ENCODE measurements at places on chromosomes 12 and 14.
A peak's percentile ranks its signal among the peaks of the same experiment; 100 is the strongest.

- DNase-seq: no peak
Observed at GRCh38 chr12:103680591-103681141, 93.6 kb downstream of the STAB2 start.

GRCh38 chr12:32305163-32305562 lies 94.2 kb upstream of the FGD4 start:
- no peak for DNase-seq

- DNase-seq: no peak
Observed at GRCh38 chr12:108906971-108907370, 27.1 kb downstream of the DAO start.

- DNase-seq: no peak
Observed at GRCh38 chr12:55673638-55674037, 34.1 kb downstream of the ITGA7 start.

GRCh38 chr14:25400607-25401206 lies 350.8 kb upstream of the STXBP6 start:
- peak; percentile 9 for DNase-seq

DNA sequence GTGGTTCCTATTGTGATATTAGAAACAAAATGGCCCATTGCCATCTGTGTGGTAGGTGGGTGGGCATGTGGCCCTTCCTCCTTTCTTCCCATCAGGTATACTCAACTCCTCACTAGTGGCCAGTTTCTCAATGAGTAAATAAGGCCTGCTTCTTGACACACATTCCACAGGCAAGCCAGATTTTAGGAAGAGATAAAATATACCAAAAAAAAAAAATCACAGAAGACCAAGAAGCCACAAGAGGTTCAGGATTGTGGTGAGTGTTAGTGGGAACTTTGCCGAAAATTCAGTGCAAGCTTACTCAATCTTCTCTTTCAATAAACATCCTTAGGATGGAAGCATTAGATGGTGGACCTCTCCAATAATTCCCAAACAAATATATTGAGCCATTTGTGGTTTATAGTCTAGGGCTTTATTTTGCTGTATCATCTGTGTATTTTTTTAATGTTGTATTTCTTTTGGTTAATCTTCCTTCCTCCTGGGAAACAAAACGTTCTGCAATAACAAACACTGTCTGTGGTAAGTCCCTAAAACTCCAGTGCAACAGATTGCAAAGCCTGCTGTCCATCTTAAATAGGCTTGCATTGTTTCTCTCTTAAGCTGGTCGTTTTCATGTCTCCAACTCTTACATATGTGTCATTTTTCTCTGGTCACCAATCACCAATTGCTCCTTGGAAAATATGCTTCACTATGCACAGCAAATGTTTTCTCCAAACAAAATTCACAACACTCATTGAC lies 289.9 kb upstream of the KITLG start:
- no peak for DNase-seq

DNA sequence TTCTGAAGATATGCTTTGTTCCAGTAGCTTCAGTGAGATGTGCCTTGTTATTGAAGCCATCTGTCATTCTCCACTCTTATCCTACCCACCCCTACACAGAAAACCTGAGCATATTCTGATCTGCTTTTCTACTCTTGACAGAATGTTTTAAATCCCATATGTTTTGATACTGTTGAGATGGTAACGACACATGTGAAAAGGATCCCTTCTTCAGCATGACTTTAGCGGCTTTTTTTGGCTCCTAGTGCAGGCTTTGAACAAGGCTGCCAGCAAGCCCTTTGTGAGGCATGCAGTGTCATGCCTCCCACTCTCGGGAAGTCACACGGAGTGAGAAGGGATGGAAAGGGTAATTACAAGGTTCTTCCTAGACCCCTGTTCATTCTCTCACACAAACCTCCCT lies 228.8 kb upstream of the RGS6 start:
- DNase-seq: no peak

DNA sequence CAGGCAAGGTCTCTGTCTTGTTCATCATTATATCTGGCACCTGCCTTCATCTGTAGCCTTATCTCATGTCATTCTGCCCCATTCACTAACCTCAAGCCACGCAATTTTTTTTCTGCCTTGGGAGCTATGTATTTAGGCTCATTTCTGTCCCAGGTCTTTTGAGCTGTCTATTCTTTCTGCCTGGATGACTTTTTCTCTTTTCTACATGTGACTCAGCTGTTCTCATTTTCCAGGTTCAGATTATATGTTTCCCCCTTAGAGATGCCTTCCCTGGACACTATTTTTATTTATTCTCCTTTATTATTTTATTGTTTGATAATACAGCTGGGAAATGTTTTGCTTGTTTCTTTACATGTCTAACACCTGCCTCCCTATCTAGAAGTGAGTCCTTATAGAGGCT lies 737.4 kb upstream of the TBX3 start:
- no peak for DNase-seq

DNA sequence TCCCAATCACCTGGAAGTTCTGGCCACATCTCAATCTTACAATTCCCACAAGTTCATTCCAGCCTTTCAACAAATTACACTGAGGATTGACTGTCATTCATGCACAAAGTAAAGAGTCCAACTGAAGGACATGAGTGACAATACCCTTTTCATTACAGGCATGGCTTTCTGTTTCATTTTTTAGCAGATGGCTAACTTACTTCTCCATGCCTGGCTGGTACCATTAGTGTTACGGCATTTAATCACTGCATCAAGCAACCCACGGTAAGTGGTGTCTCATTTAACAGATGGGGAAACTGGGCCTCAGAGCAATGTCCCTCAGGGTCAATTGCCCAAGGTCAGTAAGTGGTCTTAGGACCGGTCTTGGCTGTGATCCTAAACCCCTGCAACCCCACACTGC lies 114.4 kb downstream of the PRICKLE1 start:
- no peak for DNase-seq

- no peak for DNase-seq
Observed at GRCh38 chr12:122087431-122088178, 9.0 kb downstream of the MLXIP start.
